ENCODE measurements at places on chromosomes 3 and 15.

- peak; percentile 64 for DNase-seq
Measured at GRCh38 chr3:128372707-128373533, 93.8 kb downstream of the DNAJB8 start.

GRCh38 chr3:23566499-23566898 lies 239.3 kb upstream of the UBE2E1 start:
- DNase-seq: no peak

GRCh38 chr15:24772686-24773373 lies 97.3 kb downstream of the NPAP1 start:
- peak; percentile 94 for DNase-seq

- DNase-seq: no peak
Measured at GRCh38 chr3:169822983-169823382, 10.3 kb upstream of the LRRC34 start.

DNA sequence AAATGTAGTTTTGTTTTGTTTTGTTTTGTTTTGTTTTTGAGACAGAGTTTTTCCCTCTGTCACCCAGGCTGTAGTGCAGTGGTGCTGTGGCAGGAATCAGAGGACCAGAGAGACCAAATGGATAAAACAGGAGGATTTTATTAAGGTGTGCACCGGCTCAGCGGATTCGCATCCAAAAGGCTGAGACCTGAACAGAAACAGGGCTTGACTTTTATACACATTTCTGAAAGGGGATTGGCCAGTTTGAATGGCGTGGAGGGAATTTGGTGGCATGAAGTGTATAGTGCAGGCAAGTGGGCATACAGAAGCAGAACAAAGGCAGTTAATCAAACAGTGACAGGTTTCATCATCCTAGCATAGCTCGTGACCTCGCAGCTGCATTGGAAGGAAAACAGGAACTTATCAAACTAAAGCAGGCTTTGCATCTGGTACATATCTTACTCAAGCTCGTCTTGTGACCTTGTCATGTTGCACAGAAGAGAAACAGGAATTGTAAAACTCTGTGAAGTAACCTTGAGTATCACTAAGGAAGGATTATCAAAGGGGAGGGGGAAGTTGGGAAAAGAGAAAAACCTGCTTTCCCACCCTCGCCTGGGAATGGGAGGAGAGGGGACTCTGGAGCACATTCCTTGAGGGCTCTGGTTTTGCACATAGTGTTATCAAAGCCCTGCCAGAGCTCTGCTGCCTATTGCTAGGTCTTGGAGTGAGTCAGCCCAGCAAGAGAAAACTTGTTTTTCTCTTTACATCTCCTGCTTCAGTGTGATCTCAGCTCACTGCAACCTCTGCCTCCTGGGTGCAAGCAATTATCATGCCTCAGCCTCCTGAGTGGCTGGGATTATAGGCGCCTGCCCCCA lies 38.5 kb downstream of the C3orf62 start:
- no peak for DNase-seq

DNA sequence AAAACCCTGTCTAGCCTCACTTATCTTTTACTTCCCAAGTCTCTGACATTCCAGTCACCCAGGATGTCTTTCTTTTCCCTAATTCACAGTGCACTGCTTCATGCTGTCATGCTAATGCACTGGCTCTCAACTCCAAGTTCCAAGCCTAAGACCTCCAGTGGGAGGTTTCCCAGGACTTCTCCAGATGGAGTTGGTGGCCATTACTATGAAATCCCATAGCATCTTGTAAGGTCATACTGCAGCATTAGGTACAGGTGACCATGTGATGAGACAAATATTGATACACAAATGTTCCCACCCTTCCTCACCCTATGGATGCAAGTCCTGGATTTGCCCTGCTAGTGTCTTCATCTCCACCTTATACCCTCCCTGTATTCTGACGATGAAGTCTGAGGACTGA lies 138.6 kb upstream of the PRICKLE2 start:
- DNase-seq: no peak

Measured in endodermal cell (in vitro differentiated cells).